Left ventricle myocardium inferior (tissue), 1 donor: ENCODE measurements at places on chromosomes 6 and 20.

- peaks cover 25% of the 10 kb centered on the region for H3K4me1 ChIP-seq
- no peak for DNase-seq
- H3K27me3 ChIP-seq, result peaks cover 14% of the 10 kb centered on the region
- no peaks in the 10 kb centered on the region for H3K36me3 ChIP-seq
Measured at GRCh38 chr6:56954403-56955170, at the start of gene BEND6. Gene BEND6, plus strand, starts transcription at chr6:56955107. Its CDS starts 26,704 bp downstream, at chr6:56981811.

GRCh38 chr6:107786709-107787588, 37.2 kb downstream of the SCML4 start:
- H3K27ac ChIP-seq, result no peak overlapping the region
- no peak for DNase-seq
- no peaks in the 10 kb centered on the region for H3K4me1 ChIP-seq

DNA sequence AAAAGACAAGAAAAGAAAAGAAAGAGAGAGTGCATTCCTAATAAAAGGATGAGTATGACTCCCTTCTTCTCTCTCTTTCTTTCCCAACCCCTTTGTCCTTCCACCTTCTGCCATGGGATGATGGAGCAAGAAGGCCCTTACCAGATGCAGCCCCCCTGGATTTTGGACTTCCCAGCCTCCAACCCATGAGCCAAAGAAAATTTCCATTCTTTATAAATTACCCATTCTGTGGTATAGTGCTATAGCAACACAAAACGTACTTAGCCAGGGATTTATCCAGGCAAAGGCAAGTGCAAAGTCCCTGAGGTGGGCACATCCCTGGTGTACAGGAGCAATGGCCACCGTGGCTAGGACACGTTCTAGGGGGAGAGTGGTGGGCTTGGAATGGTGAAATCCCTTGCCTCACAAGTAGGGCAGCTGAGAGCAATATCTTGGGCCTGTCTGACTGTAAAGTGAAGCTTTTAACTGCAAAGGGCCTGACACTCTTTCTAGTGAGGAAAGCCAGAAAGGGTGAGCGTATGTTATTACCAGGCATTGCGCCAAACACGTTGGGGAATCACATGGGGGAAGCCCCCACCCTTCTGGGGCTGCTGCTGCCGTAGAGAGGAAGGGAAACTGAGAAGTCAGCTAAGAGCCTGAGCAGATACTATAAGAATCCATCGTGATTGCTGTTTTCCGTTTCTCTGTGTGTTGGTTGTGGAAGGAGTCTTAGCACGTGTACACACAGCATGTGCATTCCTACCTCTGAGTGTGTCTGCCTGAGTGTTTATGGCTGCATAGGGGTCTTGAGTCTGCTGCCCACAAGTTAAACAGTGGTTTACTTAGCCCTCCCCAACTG, 50.7 kb upstream of the SIRPA start:
- peaks cover 6% of the 10 kb centered on the region for H3K4me1 ChIP-seq
- peak; percentile 39 for DNase-seq
- no peak overlapping the region for H3K27ac ChIP-seq
- H3K27me3 ChIP-seq, result peaks cover 4% of the 10 kb centered on the region

- H3K27me3 ChIP-seq, result no peaks in the 10 kb centered on the region
- no peak for DNase-seq
- no peak overlapping the region for H3K27ac ChIP-seq
- H3K36me3 ChIP-seq, result no peaks in the 10 kb centered on the region
- no peak overlapping the region for H3K4me3 ChIP-seq
Measured at GRCh38 chr6:63610944-63611343, 24.7 kb upstream of the PHF3 start.

- no peaks in the 10 kb centered on the region for H3K4me1 ChIP-seq
- no peak overlapping the region for H3K4me3 ChIP-seq
- peaks cover 5% of the 10 kb centered on the region for H3K27me3 ChIP-seq
- H3K36me3 ChIP-seq, result no peaks in the 10 kb centered on the region
Measured at GRCh38 chr6:130708338-130708737, 118.9 kb upstream of the SMLR1 start.

GRCh38 chr20:38222231-38222922, 38.2 kb downstream of the KIAA1755 start:
- no peak overlapping the region for H3K4me3 ChIP-seq
- DNase-seq, result peak; percentile 64
- H3K27me3 ChIP-seq, result no peaks in the 10 kb centered on the region
- peaks cover 7% of the 10 kb centered on the region for H3K4me1 ChIP-seq
- H3K27ac ChIP-seq, result no peak overlapping the region
- no peaks in the 10 kb centered on the region for H3K36me3 ChIP-seq

DNA sequence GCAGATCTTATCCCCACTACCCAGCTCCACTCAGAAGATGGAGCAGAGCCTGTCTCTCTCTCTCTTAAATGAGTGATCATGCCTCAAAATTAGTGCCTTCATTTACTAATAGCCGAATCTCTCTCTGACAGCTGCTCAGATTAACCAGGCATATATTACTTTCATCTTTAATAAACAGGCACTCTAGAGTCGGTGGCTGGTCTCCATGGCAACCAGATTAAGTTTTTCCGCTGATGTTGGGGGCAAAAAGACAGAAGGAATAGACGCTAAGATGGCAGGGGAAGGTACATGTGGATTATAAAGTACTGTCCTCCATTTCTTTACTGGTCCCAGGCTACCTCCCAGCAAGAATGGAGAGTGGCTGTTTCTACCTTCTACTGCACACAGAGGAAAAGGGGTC, 121.6 kb downstream of the QRSL1 start:
- H3K4me1 ChIP-seq, result no peaks in the 10 kb centered on the region
- H3K4me3 ChIP-seq, result no peak overlapping the region
- no peak for DNase-seq
- peaks cover 14% of the 10 kb centered on the region for H3K27me3 ChIP-seq
- no peaks in the 10 kb centered on the region for H3K36me3 ChIP-seq

- H3K4me3 ChIP-seq, result no peak overlapping the region
- DNase-seq, result no peak
- H3K4me1 ChIP-seq, result peaks cover 22% of the 10 kb centered on the region
- no peak overlapping the region for H3K27ac ChIP-seq
- H3K27me3 ChIP-seq, result no peaks in the 10 kb centered on the region
Measured at GRCh38 chr6:45568626-45569025, 190.9 kb upstream of the SUPT3H start.

- H3K4me1 ChIP-seq, result peaks cover 5% of the 10 kb centered on the region
- H3K36me3 ChIP-seq, result no peaks in the 10 kb centered on the region
- H3K4me3 ChIP-seq, result no peak overlapping the region
- H3K27me3 ChIP-seq, result no peaks in the 10 kb centered on the region
Measured at GRCh38 chr6:170260686-170261085, 30.2 kb downstream of the DLL1 start.

GRCh38 chr6:66481216-66481615, 774.2 kb upstream of the EYS start:
- no peak overlapping the region for H3K27ac ChIP-seq
- no peak for DNase-seq
- H3K27me3 ChIP-seq, result no peaks in the 10 kb centered on the region

GRCh38 chr20:63695424-63696305, 787 bp upstream of the TNFRSF6B start:
- H3K4me3 ChIP-seq, result no peak overlapping the region
- peak; percentile 81 for DNase-seq
- H3K27me3 ChIP-seq, result no peaks in the 10 kb centered on the region
- peak overlapping the region; percentile 71 for H3K27ac ChIP-seq

DNA sequence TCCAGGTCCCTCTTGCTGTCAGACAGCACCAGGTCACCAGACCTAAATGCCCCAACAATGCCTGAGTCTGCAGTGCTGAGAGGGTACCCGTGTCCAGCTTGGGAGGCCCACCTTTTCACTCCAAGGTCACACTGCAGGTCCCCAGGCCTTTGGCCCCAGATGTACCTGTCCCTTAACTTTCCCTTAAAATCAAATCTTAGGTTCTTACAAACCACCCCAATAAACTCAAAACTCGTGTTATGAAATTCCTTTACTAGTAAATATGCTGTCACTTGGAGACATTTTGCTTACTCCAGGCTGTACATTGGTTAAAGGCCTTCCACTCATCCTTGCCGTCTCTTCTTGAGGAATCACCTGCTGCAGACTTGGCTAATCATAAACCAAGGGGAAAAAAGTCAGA, 165.7 kb upstream of the RREB1 start:
- no peak for DNase-seq
- no peaks in the 10 kb centered on the region for H3K27me3 ChIP-seq
- no peak overlapping the region for H3K27ac ChIP-seq
- H3K36me3 ChIP-seq, result no peaks in the 10 kb centered on the region

GRCh38 chr20:24432046-24432442, 37.4 kb upstream of the SYNDIG1 start:
- H3K27ac ChIP-seq, result no peak overlapping the region
- no peaks in the 10 kb centered on the region for H3K4me1 ChIP-seq
- no peak overlapping the region for H3K4me3 ChIP-seq
- H3K36me3 ChIP-seq, result no peaks in the 10 kb centered on the region

GRCh38 chr6:42013134-42013516, 37.2 kb upstream of the TAF8 start:
- peaks cover 37% of the 10 kb centered on the region for H3K4me1 ChIP-seq
- DNase-seq, result no peak
- no peaks in the 10 kb centered on the region for H3K36me3 ChIP-seq
- H3K27ac ChIP-seq, result no peak overlapping the region
- no peaks in the 10 kb centered on the region for H3K27me3 ChIP-seq

GRCh38 chr6:140561701-140562100, 1187.3 kb upstream of the CITED2 start:
- H3K4me1 ChIP-seq, result peaks cover 12% of the 10 kb centered on the region
- no peaks in the 10 kb centered on the region for H3K36me3 ChIP-seq

- no peak for DNase-seq
- no peaks in the 10 kb centered on the region for H3K4me1 ChIP-seq
- H3K27me3 ChIP-seq, result peaks cover 58% of the 10 kb centered on the region
- no peaks in the 10 kb centered on the region for H3K36me3 ChIP-seq
- H3K4me3 ChIP-seq, result no peak overlapping the region
Measured at GRCh38 chr20:61575151-61575937, 323.3 kb downstream of the CDH4 start.

- H3K27me3 ChIP-seq, result no peaks in the 10 kb centered on the region
- H3K27ac ChIP-seq, result no peak overlapping the region
- no peak for DNase-seq
Measured at GRCh38 chr20:49792611-49793010, 20.0 kb upstream of the SLC9A8 start.

GRCh38 chr6:24493945-24494820, 586 bp upstream of the ALDH5A1 start:
- peaks cover 38% of the 10 kb centered on the region for H3K4me1 ChIP-seq
- DNase-seq, result no peak
- peak overlapping the region; percentile 84 for H3K4me3 ChIP-seq
- H3K36me3 ChIP-seq, result peaks cover 5% of the 10 kb centered on the region
- peak overlapping the region; percentile 91 for H3K27ac ChIP-seq

- H3K36me3 ChIP-seq, result no peaks in the 10 kb centered on the region
- no peaks in the 10 kb centered on the region for H3K4me1 ChIP-seq
- no peaks in the 10 kb centered on the region for H3K27me3 ChIP-seq
- no peak overlapping the region for H3K27ac ChIP-seq
- H3K4me3 ChIP-seq, result no peak overlapping the region
Measured at GRCh38 chr6:67009818-67010217, 1302.8 kb upstream of the EYS start.

- H3K4me3 ChIP-seq, result peak within 1 kb of the TSS; percentile 71
- DNase-seq, result no peak
- H3K36me3 ChIP-seq, result no peaks in the 10 kb centered on the region
- H3K27ac ChIP-seq, result peak within 1 kb of the TSS; percentile 74
- H3K27me3 ChIP-seq, result peaks cover 59% of the 10 kb centered on the region
- H3K4me1 ChIP-seq, result peaks cover 25% of the 10 kb centered on the region
Measured at GRCh38 chr6:110357664-110358552, at the start of gene METTL24. Gene METTL24, minus strand, starts transcription at chr6:110358349. Its CDS starts 77 bp downstream, at chr6:110358272.

- no peak overlapping the region for H3K27ac ChIP-seq
- DNase-seq, result no peak
- H3K27me3 ChIP-seq, result peaks cover 51% of the 10 kb centered on the region
- H3K4me3 ChIP-seq, result no peak overlapping the region
- peaks cover 10% of the 10 kb centered on the region for H3K4me1 ChIP-seq
Measured at GRCh38 chr20:23024701-23025100, 10.4 kb upstream of the SSTR4 start.

DNA sequence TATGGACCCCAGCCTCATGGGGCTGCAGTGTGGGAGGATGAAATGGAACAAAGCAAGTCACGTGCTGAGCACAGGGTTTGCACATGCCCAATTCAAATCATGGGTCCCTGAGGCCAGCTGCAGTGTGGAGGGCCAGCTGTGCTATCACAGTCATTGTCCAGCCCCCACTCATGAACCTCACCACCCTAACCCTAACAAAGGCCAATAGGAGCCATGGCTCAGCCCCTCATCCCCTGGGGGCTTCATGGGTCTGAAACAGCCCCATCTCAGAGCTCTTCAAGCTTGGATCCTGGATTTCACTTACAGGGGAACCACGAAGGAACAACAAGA, 125.6 kb upstream of the MAFB start:
- H3K4me1 ChIP-seq, result no peaks in the 10 kb centered on the region
- H3K27me3 ChIP-seq, result peaks cover 24% of the 10 kb centered on the region
- DNase-seq, result no peak
- H3K36me3 ChIP-seq, result no peaks in the 10 kb centered on the region

GRCh38 chr20:8930726-8931125, 138.2 kb upstream of the PLCB4 start:
- DNase-seq, result no peak
- peaks cover 22% of the 10 kb centered on the region for H3K4me1 ChIP-seq
- H3K27ac ChIP-seq, result peak overlapping the region; percentile 22
- H3K4me3 ChIP-seq, result no peak overlapping the region

GRCh38 chr6:50249493-50249892, 199.8 kb upstream of the DEFB112 start:
- H3K27ac ChIP-seq, result no peak overlapping the region
- no peak overlapping the region for H3K4me3 ChIP-seq
- no peaks in the 10 kb centered on the region for H3K27me3 ChIP-seq
- no peaks in the 10 kb centered on the region for H3K36me3 ChIP-seq

GRCh38 chr6:156955494-156956183, 178.5 kb downstream of the ARID1B start:
- H3K4me1 ChIP-seq, result peaks cover 78% of the 10 kb centered on the region
- H3K36me3 ChIP-seq, result no peaks in the 10 kb centered on the region
- H3K4me3 ChIP-seq, result peak overlapping the region; percentile 17

- H3K36me3 ChIP-seq, result no peaks in the 10 kb centered on the region
- no peaks in the 10 kb centered on the region for H3K27me3 ChIP-seq
- peak overlapping the region; percentile 76 for H3K27ac ChIP-seq
Measured at GRCh38 chr6:5287205-5287965, 26.1 kb downstream of the FARS2 start.

GRCh38 chr20:43198607-43199006, 8.9 kb upstream of the PTPRT start:
- peaks cover 42% of the 10 kb centered on the region for H3K27me3 ChIP-seq
- H3K4me1 ChIP-seq, result no peaks in the 10 kb centered on the region
- DNase-seq, result no peak
- no peak overlapping the region for H3K27ac ChIP-seq
